ENCODE measurements at places on chromosomes 4 and X.

DNA sequence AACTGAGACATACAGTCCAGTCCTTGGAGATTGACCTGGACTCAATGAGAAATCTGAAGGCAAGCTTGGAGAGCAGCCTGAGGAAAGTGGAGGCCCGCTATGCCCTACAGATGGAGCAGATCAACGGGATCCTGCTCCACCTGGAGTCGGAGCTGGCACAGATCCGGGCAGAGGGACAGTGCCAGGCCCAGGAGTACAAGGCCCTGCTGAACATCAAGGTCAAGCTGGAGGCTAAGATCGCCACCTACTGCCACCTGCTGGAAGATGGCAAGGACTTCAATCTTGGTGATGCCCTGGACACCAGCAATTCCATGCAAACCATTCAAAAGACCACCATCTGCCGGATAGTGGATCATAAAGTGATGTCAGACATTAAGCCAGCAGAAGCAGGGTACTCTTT is 20.4 kb upstream of the FRMPD3 start:
- DNase-seq = peak; percentile 18

- no peak for DNase-seq
These were observed 21.6 kb downstream of the ANKRD17 start for GRCh38 chr4:73237044-73237443.

DNA sequence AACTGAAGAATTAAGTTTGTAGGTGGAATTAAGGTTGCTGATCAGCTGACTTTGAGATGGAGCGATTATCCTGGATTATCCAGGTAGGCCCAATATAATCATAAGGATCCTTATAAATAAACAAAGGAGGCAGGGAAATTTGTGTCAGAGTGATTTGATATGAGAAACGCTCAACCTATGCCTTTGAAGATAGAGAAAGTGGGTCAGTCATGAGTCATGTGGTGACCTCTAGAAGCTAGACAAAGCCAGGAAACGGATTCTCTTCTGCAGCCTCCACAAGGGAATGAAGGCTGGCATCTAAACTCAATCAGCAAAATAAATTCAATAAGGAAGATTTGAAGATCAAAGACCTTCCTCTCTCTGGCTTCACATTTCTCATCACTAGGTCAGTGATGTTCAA is 41.5 kb upstream of the SMIM10 start:
- no peak for DNase-seq

- no peak for DNase-seq
These were observed 16.8 kb downstream of the TRO start for GRCh38 chrX:54937416-54937815.

- no peak for DNase-seq
These were observed 210.7 kb upstream of the EOLA2 start for GRCh38 chrX:150148749-150149672.

GRCh38 chrX:107561468-107562215 is 66.7 kb upstream of the PRPS1 start:
- DNase-seq = no peak

DNA sequence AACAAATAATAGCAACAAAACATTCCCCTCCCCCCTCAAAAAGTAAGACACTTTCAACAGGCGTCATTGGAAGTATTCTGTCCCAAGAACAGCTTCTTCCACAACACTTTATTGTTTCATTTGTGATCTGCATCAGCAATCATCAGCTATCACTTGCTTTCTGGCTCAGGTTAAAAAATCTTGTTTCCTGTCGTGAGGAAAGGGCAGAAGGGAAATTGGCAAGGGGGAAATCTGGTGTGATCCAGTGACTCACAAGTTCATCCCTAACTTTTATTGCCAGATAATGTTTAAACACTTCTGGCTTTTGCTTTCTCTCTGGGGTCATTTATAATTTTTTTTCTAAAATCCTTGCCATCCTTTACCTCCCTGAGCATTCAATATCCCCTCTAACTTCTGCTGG is 247.4 kb upstream of the GIMD1 start:
- no peak for DNase-seq

- DNase-seq = no peak
These were observed 73.5 kb downstream of the HS3ST1 start for GRCh38 chr4:11355226-11355625.
